ENCODE measurements at places on chromosomes 6 and 20.

DNA sequence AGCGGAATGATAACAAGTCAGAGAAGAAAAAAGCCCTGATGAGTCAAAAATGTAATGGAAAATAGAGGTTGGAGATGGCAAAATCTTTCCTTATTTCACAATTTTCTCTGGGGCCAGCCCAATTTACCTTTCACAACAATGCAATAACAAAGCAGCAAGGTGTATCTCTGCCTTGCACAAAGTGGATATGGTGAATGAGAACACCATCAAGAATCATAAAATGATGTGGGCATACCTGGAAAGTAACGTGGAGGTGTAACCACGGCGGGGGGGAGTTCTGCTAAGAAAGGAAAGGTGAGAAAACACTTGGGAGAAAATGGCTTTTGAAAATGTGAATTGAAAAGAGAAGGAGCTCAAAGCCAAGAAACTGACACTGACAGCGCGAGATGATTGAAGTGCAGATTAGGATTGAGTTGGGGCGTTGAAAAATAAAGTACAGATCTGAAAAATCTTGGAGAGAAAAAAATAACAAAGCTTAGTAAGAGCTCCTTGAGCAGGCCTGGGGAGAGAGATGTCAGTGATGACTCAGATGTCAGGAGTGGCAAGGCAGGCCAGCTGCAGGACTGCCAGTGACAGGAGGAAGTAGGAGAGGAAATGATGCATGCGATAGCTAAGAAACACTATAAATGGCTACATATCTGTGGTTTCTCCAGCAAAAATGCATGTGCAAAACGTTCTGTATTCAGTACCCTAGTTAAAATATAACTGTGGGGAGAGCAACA, 26.2 kb downstream of the ARHGAP18 start:
- DNase-seq, result peak; percentile 64

GRCh38 chr20:49945701-49946477, 9.7 kb downstream of the RNF114 start:
- no peak for DNase-seq

GRCh38 chr20:45727044-45727443, 4.9 kb downstream of the SPINT4 start:
- no peak for DNase-seq

DNA sequence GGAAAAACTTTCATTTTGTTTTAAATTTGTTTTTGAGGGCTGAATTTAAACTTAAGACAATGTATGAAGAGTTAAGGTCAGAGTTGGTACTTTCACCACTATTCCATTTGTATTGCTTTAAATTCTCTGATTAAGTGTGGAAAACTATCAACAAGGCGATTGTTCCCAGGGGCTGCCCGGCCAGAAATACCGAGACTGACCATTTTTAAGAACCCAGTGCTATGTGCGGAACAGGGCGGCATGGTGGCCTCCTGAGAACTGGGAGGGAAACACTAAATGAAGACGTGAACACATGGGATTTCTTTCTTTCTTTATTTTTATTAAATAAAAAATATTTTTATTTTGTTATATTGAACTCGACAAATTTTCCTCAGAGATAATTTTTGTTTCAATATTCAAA, 221.2 kb upstream of the QKI start:
- DNase-seq, result no peak

GRCh38 chr20:12318043-12318442, 400.4 kb downstream of the BTBD3 start:
- no peak for DNase-seq

GRCh38 chr6:14831937-14832336, 413.9 kb upstream of the JARID2 start:
- DNase-seq, result no peak

DNA sequence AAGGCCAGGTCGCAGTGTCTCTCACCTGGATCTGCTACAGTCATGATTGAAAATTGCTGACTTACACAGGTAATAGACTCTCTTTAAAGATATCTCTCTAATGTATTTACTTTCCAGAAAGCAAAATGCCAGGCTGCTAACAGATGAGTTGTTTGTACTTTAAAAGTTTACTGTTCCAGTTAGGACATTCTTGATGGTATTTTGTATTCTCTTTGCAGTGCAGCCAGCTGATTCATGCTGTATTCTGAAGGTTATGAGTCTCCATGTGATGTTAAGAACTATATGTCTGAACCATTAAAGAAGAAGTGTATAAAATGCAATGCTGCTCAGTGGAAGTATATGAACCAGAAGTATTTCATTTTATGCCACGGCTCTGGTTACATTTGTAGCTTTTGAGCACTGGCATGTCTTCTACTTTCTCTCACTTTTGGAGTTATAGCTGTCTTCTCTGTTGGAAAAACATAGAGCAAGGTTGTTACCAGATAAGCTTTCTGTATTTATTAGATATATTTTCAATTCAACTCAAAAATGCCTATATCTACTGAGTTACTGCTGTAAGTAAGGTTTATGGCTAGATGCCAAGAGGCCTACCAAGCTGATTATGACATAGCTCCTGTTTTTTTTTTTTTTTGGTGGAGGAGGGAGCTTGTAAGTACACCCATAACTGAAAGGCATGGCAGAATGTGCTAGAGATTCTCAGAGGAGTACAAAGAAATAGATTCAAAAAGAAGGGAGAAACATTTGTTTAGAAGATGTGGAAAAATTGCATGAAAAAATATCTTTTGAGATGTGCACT, 130.5 kb upstream of the MAN1A1 start:
- DNase-seq, result no peak

GRCh38 chr6:149211046-149211571, 106.4 kb upstream of the TAB2 start:
- DNase-seq, result no peak
